Activated naive CD4-positive, alpha-beta T cell treated with anti-CD3 and anti-CD28 coated beads, Interleukin-2, amount 50 U/mL, for 72 hours (primary cell): ENCODE measurements at places on chromosomes 2 and 18. TPM values are rescaled to one million over a fixed set of nuclear protein-coding genes. Genes with fewer than 3 reads are reported as not detected.

The TMEM169 gene
- 1.8 TPM for total RNA-seq

- DNase-seq: no peak
Measured at GRCh38 chr18:27750014-27750413, 426.9 kb downstream of the CDH2 start.

DNA sequence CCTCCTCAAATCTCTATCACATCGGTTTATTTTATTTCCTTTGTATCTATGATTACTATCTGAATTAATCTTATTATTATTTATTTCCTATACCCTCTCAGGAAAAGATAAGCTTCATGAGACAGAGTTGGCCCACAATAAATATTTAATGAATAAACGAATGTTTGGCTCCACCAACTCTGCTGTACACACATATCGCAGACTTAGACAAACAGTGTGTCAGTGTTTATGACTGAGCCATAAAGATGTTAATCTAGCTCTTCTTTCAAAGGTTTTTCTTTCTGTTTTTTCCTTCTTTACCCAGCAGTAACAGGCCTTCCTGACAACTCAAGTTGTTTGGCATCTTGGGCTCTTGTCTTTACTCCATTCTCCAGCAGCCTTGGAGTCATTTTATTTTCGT is 329.5 kb downstream of the CDH2 start:
- no peak for DNase-seq

DNA sequence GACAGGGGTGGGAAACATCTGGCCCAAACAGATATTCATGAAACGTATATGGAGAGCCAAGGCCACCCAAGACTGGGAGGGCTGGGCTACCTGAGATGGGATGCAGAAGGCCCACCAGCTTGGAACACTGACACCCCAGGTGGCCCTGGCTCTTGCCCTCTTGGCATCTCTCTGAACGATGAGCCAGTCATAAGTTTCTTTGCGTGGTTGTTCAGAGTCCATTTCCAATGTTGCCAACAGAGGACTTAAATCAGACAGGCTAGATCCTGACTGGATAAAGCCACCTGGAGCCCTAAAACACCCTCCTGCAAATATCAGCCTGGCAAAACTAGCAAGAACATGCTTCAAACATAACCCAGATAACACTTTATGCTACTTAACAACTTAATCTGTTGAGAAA is 42.6 kb downstream of the LPIN2 start:
- DNase-seq: no peak

DNA sequence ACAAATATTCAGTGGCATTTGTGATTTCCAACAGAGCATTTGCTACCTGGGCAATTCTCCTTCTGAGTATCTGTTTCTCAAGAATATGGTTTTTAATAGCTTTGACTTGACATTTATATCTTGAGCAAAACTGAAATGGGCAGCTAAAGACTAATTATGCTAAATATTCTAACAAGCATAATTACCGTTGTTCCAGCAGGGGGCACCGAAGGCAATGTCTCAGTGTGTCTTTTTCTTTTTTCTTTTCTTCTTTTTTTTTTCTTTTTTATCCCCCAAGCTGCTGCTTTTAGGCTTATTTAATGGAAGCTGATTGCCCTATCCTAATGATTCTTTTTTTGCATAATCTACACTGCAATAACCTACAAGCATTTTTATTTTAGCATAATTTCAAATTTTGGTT is 138.9 kb upstream of the NABP1 start:
- no peak for DNase-seq

The ALPG gene
- not detected for total RNA-seq

DNA sequence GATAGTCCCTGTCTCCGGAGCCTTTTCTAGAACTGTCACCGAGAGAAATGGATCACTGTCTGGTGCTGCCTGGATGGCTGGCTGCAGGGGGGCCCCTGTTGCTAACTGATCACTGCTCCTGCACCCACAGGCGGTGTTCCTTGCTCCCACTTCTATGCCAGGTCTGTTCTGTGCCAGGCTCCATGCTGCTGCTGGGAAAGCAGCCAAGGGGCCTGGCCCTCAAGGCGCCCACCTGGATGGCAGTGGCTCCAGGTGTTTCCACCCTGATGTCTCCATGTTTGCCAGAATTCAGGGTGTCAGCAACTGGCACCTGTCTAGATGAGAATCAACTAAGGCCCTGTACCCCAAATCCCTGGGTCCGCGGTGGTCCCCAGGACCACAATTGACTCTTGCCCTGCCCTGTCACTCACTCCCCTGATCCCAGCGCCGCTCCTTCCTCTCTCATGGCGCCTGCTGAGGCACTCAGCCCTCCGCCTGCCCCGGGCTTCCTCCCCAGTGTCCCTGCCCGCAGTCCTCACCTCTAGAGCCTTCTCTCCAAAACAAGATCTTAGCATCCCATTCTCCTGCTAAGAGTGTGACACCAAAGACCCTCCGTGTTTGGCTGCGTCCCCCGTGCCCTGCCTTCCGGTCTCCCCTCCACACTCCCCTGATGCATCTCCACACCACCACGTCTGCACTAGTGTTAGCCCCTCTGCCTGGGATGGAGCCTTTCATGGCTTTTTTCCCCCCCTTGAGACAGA is 72.5 kb upstream of the OTOF start:
- no peak for DNase-seq

The LIMS3 gene
- 1.1 TPM for total RNA-seq

GRCh38 chr18:68722821-68723220 is 7.9 kb upstream of the TMX3 start:
- no peak for DNase-seq

DNA sequence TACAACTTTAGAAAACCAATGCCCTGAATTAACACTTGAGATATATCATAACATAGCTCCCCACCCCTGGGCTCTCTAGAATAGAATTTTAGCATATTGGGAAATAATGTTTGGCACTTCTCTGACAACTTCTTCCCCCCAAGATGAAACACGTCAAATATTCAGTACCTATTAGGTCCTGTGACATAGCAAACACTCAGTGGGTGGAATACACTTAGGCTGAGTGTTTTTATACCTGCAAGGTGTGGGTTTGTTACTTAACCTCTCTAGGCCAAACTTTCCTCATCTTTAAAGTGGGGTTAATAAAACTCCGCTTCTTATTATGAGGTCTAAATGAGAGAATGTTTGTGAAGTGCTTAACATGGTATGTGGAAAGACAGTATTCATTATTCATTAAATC is 56.1 kb downstream of the LAMA3 start:
- no peak for DNase-seq

DNA sequence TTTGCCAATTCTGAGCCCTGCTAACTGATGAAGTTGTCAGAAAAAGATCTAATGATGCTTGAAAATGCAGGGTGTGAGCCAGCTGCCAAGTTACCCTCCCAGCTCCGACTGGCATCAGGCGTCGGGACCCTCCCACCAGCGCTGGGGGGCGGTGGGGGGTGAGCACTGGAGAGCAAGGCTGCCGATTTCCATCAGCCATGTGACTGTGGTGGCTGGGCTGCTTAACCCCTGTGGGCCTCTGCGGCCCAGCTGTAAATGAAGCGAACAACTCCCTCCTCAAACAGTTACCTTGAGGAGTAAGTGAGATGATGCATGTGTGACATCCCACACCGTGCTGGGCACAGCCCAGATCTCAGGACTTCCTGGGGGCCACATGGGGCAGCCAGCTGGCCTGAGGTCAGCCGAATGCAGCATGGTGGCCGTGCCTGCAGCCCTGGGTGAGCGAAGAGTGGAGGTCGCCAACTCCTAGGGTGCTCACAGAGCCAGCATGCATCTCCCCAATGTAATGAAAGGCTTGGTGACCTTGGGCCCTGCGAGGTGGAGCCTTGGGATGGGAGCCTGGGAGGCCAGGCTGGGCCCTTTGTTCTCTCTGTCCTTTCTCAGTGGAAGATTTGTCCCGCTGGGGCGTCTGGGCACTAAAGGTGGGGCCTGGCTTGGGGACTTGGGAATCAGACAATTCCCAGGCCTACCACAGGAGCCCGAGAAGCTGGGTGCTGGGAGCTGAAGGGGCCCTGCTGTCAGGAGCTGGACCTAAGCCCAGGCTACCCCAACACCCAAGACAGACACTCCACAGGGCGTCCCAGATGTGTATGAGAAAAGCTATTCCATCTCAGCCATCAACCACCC is 25.1 kb downstream of the CIB4 start:
- no peak for DNase-seq
